T-helper 17 cell (primary cell): ENCODE measurements at places on chromosomes 1 and 21. TPM values are rescaled to one million over a fixed set of nuclear protein-coding genes. Genes with fewer than 3 reads are reported as not detected.

Gene RNU1-3
- 3,182 TPM for total RNA-seq

Gene ADORA1
- 0.15 TPM for total RNA-seq

Gene KCNE2
- total RNA-seq: not detected

Gene DCDC2B
- total RNA-seq: not detected

Gene PHGDH
- total RNA-seq: 2.5 TPM

Gene FCGR2B
- total RNA-seq: 2.6 TPM

Gene ANGPTL1
- not detected for total RNA-seq

Gene INAVA
- total RNA-seq: 0.25 TPM

Gene FNDC5
- not detected for total RNA-seq

Gene AQP10
- total RNA-seq: 8.9 TPM

Gene SLC2A5
- total RNA-seq: 0.85 TPM

Gene EXO1
- 1.7 TPM for total RNA-seq

Gene C1orf167
- 0.13 TPM for total RNA-seq

Gene CDA
- total RNA-seq: 1.1 TPM

Gene UBXN10
- total RNA-seq: 1.0 TPM

Gene ZNF648
- not detected for total RNA-seq

Gene CFAP141
- not detected for total RNA-seq

Gene RPE65
- total RNA-seq: not detected

Gene RTCA
- total RNA-seq: 44.4 TPM

Gene TMEM50B
- 41.7 TPM for total RNA-seq

Gene LY9
- 124 TPM for total RNA-seq

Gene TIE1
- not detected for total RNA-seq

Gene VANGL2
- not detected for total RNA-seq

Gene DNAJC8
- 58.4 TPM for total RNA-seq

Gene KCNJ15
- total RNA-seq: not detected

Gene LCE1F
- total RNA-seq: not detected

Gene RCAN3
- total RNA-seq: 152 TPM

Gene CCDC185
- total RNA-seq: not detected

Gene FCRL1
- total RNA-seq: 1.0 TPM

Gene SYCP1
- not detected for total RNA-seq

Gene H6PD
- 16.1 TPM for total RNA-seq

Gene SPRR2E
- total RNA-seq: not detected

Gene PHF13
- 5.9 TPM for total RNA-seq

Gene SIKE1
- 50.9 TPM for total RNA-seq

Gene NBPF4
- not detected for total RNA-seq

Gene GNG12
- not detected for total RNA-seq

Gene EDARADD
- total RNA-seq: 0.37 TPM

Gene UMODL1
- total RNA-seq: 0.99 TPM

Gene AIM2
- 6.0 TPM for total RNA-seq

Gene NR1I3
- not detected for total RNA-seq

Gene TOR1AIP2
- total RNA-seq: 64.0 TPM

Gene SLC45A1
- 0.70 TPM for total RNA-seq
